Kidney epithelial cell (primary cell): ENCODE measurements at places on chromosomes 11 and 22. TPM values are rescaled to one million over a fixed set of nuclear protein-coding genes. Genes with fewer than 3 reads are reported as not detected.

GRCh38 chr11:548700-549603, 11.6 kb downstream of the LMNTD2 start:
- no peak for DNase-seq

- no peak for DNase-seq
Observed at GRCh38 chr11:8196749-8197148, 27.9 kb upstream of the RIC3 start.

- no peak for DNase-seq
Observed at GRCh38 chr11:77309401-77310085, 8.1 kb upstream of the GDPD4 start.

The OR5M3 gene
- total RNA-seq, result not detected in 2 replicates

DNA sequence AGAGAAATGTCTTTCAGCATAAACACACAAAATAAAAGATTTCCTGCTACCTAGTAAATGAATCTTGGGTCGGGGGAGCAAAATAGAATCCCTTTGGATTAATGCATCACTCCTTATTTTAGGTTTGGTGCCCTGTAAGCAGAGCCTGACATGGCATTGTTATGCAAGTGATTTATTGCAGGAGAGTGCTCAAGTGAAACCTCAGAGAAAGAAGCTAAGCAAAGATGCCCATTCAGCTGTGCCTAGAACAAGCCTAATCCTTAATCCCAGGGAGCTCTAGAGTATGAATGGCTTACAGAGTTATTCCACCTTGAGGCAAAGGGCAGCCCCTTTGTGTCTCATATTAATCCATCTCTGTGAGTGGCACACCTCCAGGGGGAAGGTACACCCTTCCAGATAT, 21.1 kb downstream of the C11orf87 start:
- no peak for DNase-seq

The SCGB2A2 gene
- total RNA-seq, result not detected in 2 replicates

The OR52N4 gene
- not detected in 2 replicates for total RNA-seq

DNA sequence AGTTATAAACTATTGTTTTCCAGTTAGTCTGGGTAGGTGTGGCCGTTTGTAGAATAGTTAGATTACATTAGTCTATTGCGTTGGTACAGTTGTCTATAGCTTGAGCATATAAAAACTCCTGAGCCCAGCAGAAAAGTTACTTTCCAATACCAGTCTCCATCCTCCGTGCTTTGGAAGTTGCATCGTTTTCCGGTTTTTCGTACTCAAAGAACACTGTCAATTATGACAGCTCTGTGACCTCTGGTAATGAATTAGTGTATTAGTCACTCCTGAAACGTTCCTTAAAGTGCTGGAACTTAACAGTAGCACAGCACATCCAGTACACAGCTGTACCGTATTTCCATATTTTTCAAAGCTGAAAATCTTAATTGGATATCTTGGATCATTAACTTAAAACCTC, 808 bp upstream of the MSANTD2 start:
- peak; percentile 14 for DNase-seq

The CCDC34 gene
- 4.4 and 5.6 TPM in 2 replicates for total RNA-seq

The GUCY1A2 gene
- 1.6 and 2.0 TPM in 2 replicates for total RNA-seq

The SLC17A6 gene
- not detected in 2 replicates for total RNA-seq

The AQP11 gene
- 0.75 and 1.7 TPM in 2 replicates for total RNA-seq

GRCh38 chr11:57290288-57290687, 34.5 kb downstream of the TNKS1BP1 start:
- DNase-seq, result no peak

GRCh38 chr11:64650923-64651523, 60.0 kb downstream of the SLC22A12 start:
- DNase-seq, result no peak

The ROBO4 gene
- total RNA-seq, result 5.1 and 6.3 TPM in 2 replicates
